ENCODE measurements at places on chromosomes 4 and X.

DNA sequence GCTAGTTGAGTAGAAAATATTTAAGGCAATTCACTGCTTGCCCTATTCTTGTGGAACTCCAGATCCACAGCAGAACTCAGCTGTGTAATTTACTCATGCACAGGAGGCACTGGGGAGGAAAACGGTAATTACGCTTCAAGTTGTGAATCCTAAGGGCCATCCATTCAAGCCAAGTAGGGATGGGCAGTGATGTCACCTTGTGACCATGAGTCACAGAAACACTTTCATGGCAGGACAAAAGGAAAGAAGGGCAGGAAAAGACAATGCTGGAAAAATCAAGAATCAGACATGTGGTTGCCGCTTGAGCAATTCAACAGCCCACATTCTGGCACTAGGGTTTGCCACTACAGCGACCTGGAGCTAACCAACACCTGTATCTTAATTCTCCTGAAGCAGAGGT lies 1.4 kb downstream of the PAQR3 start:
- no peak for DNase-seq

DNA sequence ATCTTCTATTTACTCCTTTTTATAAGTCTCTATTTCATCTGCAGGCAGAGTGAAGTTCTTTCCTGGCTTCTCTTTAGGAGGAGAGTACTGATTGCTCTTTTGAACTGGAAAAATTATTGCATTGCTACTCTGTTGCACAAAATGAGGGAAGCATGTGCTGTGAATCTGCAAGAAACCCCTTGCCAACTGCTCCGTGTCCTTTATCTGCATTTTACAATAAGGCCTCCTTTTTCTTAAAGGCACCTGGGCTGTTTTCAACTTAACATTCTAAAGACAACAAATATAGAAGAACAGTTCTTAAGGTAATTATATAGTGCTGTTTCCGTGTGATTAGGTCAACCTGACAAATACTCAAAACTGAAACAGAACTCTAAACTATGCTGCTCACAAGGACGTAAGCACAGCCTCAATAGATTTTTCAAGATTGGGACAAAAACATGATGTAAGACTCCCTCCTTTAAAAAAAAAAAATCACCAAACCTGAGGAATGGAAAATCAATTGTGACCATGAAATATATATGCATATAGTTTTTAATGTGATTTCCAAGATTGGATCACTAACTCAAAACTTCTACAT lies 716.6 kb upstream of the INTU start:
- no peak for DNase-seq

- no peak for DNase-seq
Measured at GRCh38 chr4:2962614-2963174, 512 bp downstream of the NOP14 start.

- DNase-seq, result no peak
Measured at GRCh38 chr4:83071116-83071515, 36.1 kb downstream of the COPS4 start.

GRCh38 chr4:153790500-153790865 lies 1.6 kb upstream of the SFRP2 start:
- DNase-seq, result no peak

DNA sequence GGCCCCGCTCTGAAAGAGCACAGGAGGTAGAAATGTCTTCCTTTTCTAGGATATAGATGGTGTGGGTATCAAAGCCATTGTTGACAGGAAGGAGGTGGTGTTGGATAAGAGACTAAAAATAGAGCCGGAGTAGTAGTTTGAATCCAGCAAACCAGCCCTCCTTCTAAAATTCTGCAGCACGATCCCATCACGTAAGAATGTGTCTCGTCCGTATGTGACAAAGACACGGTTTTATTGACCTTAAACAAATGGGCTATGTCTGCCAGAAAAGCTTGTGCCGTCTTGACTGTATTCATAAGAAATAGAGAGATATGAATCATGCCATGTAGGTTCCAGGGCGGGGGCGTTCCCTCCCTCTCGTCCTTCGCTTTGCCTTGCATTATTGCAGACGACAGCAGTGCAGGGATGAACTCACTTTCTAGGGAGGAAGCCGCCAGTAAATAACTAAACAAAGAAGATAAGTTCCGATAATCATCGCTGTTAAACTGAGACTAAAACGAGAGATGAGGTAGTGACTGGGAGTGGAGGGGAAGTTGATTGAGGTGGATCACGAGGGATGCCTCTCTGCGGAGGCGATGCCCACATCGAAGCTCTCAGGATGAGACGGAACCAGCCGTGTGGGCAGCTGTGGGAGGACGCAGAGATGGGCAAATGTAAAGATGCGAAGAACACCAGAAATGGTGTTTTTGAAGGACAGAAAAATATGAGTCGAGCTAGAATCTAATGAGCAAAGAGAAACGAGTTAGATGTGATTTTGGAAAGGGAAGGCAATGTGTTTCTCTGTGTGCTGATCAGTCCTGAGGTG lies 3.4 kb downstream of the TENM3 start:
- no peak for DNase-seq

GRCh38 chr4:14155803-14156202 lies 528.3 kb upstream of the BOD1L1 start:
- no peak for DNase-seq

DNA sequence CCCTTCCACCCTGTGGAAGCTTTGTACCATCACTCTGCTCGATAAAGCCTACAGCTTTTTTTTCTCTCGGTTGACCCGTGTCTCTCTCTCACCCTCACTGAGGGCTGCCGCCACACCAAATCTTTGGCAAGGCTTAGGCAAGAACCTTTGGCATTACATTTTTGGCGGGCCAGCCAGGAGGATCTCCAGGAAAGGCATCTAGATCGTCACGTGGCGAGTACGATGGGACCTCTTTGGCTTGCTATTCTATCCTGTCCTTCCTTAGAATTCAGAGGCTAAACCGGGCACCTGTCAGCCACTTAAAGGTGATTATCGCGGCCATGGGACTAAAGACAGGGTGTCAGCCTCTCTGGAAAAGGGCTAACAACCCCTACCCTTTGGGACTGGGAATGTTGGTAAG lies 96.2 kb downstream of the UGT2B28 start:
- DNase-seq, result no peak

DNA sequence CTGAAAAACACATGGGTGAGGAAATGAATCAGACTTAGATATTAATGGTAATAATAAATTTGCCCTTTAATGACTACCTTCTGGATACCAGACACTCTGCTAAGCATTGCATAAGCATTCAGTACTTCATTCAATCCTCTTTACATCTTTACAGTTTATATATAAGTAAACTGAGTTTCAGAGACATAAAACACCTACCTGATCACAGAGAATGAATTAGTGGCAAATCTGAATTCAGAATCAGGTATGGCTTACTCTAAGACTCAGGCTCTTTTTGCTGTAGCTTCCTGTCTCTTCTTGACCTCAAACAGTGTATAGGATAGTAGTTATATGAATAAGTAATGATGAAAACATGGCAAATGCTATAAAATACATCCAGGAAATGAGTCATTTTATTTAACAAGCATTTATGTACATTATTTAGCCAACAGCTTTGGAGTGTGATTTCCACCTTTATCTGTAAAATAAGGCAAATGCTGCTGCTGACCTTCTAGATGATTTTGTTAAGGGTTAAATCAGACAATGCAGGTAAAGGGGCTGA lies 83.9 kb downstream of the VEGFC start:
- DNase-seq, result peak; percentile 20

DNA sequence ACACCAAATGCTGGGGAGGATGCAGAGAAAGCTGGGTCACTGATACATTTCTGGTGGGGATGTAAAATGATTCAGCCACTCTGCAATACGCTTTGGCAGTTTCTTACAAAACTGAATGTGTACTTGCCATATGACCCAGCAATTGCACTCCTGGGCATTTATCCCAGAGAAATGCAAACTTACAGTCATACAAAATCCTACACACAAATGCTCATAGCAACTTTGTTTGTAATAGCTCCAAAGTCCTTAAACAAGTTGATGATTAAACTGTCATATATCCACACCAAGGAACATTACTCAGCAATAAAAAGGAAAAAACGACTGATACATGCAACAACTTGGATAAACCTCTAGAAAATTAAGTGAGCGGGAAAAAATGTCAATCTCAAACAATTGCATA lies 12.3 kb downstream of the MID1 start:
- DNase-seq, result no peak

GRCh38 chr4:15765910-15766697 lies 12.0 kb upstream of the CD38 start:
- no peak for DNase-seq

DNA sequence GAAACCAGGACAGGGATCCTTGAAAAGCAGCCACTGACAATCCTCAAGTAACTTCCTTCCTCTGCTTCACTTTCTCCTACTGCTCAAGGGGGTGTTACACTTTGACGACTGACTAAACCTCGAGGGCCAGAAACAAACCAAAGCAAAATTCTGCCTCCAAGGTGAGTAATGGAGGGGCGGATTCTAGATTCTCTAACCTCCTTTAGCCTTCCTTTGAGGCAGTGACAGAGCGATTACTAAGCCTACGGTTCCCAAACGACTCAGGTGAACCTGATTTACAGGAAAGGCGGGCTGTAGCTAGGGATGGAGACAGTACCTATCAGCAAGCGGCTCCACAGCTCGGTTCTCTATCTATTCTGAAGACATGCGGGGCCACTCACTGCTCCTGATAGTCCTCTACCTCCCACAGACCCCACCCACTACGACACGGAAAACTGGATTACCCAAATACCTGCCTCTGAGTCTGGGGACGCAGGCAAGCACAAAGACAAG lies 487 bp downstream of the TBCK start:
- no peak for DNase-seq

GRCh38 chrX:150698981-150699380 lies 5.8 kb downstream of the MTMR1 start:
- no peak for DNase-seq

DNA sequence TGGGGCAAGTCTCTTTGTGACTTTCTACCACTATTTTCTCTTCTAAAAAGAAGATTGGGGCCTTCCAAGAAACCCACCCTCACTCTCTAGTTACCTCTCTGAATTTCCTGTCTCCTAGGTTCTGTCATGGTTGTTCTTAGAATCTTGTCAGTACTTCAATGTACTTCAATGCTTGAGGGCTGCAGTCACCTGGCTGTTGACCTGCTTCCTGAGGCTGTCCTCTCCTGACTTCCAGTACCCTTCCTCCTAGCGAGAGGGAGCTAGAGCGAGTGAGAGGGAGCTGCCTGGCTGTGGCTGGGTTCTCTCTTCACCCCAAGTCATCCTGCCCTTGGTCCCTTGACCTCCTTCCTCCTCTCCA lies 17.7 kb downstream of the CD99L2 start:
- DNase-seq, result no peak

GRCh38 chr4:47349326-47349725 lies 114.2 kb downstream of the COMMD8 start:
- peak; percentile 56 for DNase-seq

DNA sequence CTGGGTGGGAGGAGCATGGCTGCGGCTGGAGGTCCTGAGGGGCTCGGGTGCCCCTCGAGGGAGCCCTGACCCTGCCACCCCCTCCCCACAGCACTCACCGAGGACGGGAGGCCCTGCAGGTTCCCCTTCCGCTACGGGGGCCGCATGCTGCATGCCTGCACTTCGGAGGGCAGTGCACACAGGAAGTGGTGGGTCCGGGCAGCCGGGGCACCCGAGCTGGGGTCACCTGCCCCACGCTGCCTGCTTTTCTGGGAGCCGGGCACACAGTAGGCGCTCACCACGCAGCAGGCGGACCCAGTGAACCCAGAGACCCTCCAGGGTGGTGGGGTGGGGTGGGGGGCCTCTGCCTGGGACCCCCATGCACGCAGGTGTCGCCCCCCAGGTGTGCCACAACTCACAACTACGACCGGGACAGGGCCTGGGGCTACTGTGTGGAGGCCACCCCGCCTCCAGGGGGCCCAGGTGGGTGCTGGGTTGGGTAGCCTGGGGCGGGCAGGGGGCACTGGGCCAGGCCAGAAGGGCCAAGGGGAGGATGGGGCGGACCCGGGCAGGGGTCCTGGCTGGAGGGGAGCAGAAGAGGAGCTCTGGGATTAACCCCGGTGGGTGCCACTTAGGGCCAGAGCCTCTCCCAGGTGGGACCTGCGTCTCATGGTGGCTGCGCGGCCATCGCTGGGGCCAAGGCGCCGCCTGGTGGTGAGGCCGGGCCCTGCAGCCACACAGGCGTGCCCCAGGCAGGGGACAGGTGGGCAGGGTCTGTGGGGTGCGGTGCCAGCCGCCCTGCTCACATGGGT lies 1.4 kb downstream of the HGFAC start:
- DNase-seq, result no peak

Measured in HS-5 (cell line).